ENCODE measurements at places on chromosomes 4 and X.

DNA sequence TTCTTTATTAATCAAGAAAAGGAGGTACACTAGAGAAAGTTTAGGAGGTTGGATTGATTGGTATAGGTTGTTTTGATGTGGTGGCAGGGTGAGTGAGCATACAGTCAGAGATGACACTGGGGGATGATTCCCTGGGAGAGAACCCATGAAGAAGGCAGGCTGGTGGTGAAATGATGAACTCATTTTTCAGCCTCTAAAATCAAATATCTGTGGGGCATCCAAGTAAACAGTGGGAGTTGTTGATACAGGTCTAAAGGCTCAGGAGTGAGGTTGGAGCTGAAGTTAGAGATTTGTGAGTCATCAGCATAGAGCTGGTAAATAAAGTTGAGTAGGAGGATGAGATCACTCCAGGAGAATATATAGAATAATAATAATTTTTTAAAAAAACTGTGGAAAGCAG, 10.0 kb upstream of the AP1S2 start:
- no peak for DNase-seq

- DNase-seq = no peak
Measured at GRCh38 chr4:175635546-175635945, 176.5 kb downstream of the GPM6A start.

GRCh38 chrX:128975745-128976144, 547.5 kb downstream of the SMARCA1 start:
- DNase-seq = no peak

- DNase-seq = no peak
Measured at GRCh38 chr4:106594291-106594952, 225.8 kb upstream of the GIMD1 start.

GRCh38 chr4:151250706-151251105, 26.3 kb upstream of the PRSS48 start:
- DNase-seq = no peak

DNA sequence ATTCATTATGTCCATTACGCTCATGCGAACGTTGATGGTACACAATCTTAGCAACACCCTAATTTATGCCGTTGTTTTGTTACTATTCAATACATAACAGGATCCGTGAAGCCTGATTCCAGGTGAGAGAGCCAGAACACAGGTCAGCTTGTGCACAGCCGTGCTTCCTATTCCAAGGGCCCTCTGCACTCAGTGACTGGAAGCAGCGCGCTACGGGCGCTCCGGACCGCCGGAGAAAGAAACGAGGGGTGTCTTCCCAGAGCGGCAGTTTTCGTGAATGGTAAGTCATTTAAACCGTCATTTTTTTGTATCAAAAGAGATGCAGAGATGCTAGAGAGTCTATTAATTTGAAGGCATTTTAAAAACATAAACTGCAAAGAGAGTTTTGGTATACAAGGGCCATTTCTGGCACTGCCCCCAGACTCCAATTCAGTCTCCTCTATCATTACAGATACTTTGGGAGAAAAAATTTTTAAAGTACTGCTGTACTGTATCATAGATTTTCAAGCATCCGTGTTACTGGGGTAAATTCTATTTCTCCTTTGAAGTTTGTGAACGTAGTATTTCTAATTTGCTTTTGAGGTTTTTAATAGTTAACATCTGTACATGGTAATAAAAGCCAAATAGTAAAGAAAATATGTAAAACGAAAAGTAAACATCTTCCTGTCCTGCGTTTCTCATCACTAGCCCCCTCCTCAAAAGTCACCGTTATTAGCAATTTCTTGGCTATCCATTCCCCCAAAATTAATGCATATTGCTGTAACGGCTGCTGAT, 6.6 kb downstream of the SLC25A5 start:
- DNase-seq = no peak

Measured in activated T-cell treated with anti-CD3 and anti-CD28 coated beads for 48 hours (primary cell).